Activated CD4-positive, alpha-beta T cell treated with anti-CD3 and anti-CD28 coated beads for 4 hours (primary cell): ENCODE measurements at places on chromosomes 13 and 19.

DNA sequence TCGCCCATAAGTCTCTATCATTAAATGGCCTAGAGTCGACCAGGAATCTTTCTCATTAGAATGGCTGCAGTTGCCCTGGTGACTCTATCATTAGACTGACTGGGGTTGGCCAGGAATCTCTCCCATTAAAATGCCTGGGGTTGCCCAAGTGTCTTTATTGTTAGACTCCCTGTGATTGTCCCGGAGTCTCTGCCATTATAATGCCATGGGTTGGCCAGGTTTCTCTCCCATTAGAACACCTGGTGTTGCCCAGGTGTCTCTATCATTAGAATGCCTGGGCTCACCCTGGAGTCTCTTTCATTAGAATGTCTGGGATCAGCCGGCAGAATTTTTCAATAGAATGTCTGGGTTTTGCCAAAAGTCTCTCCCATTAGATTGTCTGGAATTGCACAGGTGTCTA is 1459.3 kb downstream of the UQCRFS1 start:
- no peak for DNase-seq

DNA sequence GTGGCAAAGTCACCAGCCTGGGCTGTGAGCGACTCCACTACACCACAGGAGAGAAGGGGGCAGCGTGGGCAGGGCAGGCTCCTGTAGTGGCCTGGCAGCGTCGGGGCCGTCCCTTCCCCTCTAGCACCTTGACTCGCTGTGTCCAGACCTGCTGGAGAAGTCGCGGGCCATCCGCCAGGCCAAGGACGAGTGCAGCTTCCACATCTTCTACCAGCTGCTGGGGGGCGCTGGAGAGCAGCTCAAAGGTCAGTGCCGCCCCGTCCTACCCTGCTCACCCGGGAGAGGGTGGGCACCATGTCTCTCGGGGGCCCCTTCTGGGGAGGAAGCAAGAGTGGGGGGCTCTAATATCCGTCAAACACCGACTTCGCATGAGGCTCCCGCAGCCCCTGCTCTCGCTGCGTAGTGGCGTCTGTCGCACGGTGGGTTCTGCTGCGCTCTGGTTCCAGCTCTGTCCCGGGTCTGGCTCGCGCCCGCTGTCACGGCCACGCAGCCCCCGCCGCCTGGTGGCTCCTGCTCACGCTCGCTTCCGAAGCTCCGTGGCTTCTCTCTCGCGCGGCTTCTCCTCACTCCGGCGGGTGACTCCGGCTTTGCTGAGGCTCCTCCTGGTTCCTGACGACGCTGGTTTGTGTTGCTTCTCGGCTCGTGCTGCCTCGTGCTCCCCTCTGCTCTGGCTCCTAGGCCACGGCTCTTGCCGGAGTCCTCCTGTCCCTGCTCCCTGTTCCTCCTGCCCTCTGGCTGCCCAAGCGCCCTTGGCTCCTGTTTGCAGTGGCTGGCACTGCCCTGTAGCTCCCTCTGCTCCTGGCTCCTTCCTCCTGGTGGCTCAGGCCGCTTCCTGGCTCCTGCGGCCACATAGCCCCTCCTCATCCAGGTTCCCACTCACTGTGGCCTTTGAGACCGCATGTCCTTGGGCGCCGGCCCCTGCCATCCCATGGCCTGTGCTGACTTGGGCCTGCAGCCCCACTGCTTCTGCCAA is 27.2 kb downstream of the MYH14 start:
- DNase-seq: no peak

- no peak for DNase-seq
Observed at GRCh38 chr19:39003188-39003587, 27.6 kb upstream of the FBXO17 start.

- DNase-seq: no peak
Observed at GRCh38 chr19:8265872-8266271, 42.3 kb downstream of the CD320 start.

GRCh38 chr19:33300894-33301143 is 1.5 kb downstream of the CEBPA start:
- no peak for DNase-seq

GRCh38 chr13:74200081-74200480 is 65.9 kb upstream of the KLF12 start:
- DNase-seq: no peak

- no peak for DNase-seq
Observed at GRCh38 chr19:47716270-47716937, 3.2 kb downstream of the EHD2 start.

- no peak for DNase-seq
Observed at GRCh38 chr19:18017275-18018083, 9.5 kb downstream of the ARRDC2 start.

DNA sequence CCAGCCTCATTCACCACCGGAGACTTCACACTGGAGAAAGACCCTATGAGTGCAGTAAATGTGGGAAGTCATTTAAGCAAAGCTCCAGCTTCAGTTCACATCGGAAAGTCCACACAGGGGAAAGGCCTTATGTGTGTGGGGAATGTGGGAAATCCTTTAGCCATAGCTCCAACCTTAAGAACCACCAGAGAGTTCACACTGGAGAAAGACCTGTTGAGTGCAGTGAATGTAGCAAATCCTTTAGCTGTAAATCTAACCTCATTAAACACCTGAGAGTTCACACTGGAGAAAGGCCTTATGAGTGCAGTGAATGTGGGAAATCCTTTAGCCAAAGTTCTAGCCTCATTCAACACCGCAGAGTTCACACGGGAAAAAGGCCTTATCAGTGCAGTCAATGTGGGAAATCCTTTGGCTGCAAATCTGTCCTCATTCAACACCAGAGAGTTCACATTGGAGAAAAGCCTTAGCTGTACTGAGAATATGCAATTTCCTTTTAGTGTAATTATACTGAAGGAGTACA is 8.8 kb downstream of the ZNF211 start:
- DNase-seq: no peak

DNA sequence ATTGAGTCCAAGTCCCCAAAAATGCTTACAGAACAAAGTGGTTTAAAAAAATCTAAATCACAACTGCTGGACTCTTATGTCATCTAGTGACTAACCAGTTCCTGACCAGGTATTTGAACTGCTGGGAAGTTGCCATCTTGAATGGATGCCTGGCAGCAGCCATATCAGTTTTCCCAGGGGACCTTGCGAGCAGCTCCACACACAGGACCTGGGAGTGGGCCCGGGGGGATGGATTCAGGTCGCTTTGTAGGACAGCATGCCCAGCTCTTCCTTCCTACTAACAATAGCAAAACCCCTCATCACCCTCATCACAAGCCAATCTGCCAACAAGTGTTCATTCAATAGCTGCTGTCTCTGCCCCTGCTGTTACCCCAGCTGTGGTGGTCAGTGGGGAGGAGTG is 65.3 kb downstream of the KCTD15 start:
- DNase-seq: no peak

DNA sequence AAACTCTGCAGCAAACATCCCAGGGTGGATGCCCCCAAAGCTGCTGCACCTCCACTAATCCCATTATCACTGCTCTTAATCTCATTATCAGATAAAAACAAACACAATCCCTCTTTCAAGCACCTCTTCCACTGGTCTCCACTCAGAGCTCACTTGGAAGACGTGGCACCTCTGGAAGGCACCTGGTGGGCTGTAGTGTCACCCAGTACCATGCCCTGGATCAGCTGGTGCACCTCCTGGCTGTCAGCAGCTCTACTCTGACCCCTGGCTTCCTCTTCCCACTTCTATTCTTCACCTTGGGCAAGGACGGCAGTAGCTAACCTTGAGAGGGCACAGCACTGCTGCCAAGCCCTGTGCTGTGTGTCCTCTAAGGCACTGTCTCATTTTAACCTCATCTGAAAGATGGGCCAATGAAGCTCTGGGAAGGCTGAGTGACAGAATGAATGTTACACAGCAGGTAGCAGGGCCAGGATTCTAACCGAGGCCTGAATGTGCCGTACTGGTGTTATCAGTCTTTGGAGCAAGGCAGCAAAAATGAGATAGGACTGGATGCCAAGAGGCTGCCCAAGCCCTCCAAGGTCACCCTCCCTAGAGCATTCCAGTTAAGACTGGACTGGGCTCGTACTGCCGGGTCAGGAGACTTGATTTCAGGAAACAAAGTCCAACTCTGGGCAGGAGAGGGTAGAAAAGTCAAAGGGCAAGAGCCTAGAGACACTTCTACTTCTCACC is 7.4 kb downstream of the BRD4 start:
- no peak for DNase-seq

- DNase-seq: no peak
Observed at GRCh38 chr19:41083516-41083915, 4.7 kb upstream of the CYP2A13 start.

DNA sequence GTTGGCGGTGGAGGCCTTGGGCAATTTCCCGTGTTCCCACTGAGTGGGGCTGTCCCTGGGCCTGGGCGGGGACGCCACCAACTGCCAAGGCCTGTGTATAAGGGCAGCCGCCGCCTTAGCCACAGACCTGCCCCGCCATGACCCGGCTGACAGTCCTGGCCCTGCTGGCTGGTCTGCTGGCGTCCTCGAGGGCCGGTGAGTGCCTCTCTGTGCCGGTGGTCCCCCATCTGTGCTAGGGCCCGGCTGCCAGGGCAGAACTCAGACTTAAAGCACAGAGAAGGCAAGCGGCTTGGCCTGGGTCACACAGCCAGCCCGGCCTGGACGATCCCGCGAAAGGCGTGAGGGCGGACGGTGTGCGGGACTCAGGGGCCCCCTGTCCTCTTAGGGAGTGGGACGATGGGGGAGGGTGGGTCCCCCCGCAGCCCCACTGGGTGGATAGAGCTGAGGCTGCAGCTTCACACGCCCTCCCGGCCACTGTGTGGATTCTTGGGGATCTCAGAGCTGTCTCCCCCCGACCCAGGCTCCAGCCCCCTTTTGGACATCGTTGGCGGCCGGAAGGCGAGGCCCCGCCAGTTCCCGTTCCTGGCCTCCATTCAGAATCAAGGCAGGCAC is at the start of gene AZU1:
Gene AZU1, plus strand, starts transcription at position 128 of the 612 bp plus-strand sequence. Its CDS starts 10 bp downstream, at position 138.
- no peak for DNase-seq

GRCh38 chr19:12769689-12770088 is 5.7 kb downstream of the HOOK2 start:
- peak; percentile 76 for DNase-seq

DNA sequence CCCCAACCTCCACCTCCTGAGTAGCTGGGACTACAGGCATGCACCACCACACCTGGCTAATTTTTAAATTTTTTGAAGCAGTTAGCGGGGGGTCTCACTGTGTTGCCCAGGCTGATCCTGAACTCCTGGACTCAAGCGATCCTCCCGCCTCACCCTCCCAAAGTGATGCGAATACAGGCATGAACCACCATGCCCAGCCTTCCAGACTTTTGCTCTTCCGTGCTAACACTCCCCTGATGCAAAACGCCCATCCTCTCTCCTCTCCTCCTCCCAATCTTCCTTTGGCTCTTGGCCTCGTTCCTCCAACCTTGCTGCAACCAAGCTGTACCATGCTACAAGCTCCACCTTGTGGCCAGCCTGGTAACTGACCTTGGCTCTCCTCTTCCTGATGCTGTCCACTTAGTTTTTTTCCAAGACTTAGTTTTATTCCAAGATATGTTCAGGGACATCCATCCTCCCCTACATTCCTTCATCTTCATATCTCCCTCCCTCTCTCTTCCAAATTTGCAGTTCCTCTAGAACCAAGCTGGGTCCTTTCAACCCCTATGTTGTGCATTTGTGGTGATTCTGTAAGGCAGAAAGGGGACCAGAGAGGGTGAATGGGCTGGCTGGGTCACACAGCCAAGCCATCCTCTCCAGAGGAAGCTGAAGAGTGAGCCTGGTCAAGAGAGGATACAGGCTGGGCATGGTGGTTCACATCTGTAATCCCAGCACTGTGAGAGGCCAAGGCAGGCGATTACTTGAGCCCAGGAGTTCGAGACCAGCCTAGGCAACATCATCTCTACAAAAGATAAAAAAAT is 32.8 kb downstream of the TINCR start:
- DNase-seq: no peak

DNA sequence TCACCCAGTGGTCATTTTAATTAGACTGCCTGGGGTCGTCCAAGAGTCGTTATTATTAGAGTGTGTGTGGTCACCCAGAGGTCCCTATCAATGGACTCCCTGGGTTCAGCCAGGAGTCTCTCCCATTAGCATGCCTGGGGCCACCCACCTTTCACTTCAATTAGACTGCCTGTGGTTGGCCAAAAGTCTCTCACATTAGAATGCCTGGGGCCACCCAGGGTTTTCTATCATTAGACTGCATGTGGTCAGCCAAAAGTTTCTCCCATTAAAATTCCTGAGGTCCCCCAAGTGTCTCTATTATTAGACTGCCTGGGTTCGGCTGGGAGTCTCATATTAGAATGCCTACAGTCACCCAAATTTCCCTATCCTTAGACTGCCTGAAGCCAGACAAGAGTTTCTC is 1472.6 kb downstream of the UQCRFS1 start:
- DNase-seq: no peak

GRCh38 chr13:108495646-108496361 is 133.6 kb upstream of the MYO16 start:
- DNase-seq: peak; percentile 4

GRCh38 chr13:99124794-99125316 is 75.8 kb upstream of the UBAC2 start:
- DNase-seq: no peak

DNA sequence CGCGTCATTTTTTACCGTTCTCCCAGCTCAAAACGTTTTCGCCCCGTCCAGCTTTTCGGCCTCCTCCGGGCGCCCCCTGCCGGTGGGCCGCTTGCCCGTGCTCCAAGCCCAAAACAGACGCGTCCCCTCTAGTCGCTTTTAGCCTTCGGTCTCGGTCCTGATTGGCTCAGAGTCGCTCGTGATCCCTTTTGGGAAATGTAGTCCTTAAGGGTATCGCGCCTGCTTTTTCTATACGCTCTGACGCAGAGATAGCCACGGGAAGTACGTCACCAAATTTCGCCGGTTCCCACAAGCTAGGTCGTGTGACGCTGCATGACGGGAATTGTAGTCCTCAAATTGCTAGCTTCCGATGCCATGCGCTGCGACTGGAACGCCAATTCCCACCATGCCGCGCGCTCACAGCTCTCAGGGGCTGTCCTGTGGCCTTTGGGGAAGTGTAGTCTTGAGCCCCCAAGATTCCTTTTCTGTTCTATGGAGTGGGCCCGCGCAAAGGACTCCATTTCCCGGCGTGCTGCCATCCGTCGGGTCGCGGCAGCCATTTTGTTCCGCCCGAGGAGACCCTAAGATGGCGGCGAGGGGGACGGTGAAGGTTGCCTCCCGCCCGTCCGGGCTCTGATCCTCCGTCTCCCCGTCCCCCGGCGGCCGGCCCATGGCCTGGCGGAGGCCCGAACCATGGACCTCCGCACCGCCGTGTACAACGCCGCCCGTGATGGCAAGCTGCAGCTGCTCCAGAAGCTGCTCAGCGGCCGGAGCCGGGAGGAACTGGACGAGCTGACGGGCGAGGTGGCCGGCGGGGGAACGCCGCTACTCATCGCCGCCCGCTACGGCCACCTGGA is at the start of gene FEM1A:
Gene FEM1A, plus strand, starts transcription at position 552 of the 836 bp plus-strand sequence. Its CDS starts 121 bp downstream, at position 673.
- DNase-seq: peak; percentile 99
